ENCODE measurements at places on chromosomes 5 and 9.

DNA sequence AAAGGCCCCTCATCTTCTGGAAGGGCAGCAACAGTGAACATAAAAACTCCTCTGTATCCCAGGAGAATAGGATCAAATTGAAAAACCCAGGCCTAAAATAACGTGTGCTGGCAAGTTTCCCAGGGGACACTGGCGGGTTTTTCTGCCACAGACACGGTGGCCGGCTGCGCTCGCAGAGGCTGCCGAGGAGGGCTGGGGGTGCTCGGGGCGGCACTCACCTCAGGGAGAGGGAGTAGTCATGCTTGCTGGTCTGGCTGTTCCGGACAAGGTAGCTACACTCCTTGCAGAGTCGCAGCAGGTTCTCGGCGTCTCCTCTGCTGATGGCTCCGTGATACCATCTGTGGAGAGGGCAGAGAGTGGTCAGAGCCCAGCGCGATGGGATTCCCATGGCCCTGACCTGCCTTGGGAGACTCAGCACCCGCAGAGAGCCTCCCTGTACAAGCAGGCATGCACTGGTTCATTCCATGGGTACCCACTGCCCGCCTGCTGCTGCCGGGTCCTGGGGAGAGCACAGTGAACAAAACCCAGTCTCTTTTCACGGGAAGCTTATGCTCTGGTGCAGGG is 44.6 kb upstream of the SLC25A51 start:
- DNase-seq: no peak

- no peak for DNase-seq
Measured at GRCh38 chr5:16457451-16457850, 8.1 kb downstream of the ZNF622 start.

- peak; percentile 51 for DNase-seq
Measured at GRCh38 chr9:112097712-112098688, 77.1 kb downstream of the SUSD1 start.

DNA sequence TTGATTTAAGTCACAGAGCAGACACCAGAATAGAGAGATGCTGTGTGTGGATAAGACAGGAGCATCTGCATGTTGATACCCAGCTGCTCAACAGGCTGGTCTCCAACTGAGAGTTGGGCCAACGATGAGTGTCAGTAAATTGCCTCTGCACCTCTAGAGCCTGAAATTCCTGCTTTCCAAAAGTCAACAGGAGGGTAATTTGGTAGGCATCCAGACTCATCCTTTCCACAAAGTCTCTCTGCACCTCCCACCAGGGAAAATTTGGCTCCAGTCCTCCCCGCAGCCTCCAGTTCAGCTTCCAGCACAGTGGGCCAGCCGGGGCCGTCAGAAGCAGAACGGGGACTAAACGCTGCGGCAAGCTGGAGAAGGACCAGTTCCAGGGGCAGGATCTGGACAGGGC is 136.9 kb downstream of the RFK start:
- DNase-seq: no peak

DNA sequence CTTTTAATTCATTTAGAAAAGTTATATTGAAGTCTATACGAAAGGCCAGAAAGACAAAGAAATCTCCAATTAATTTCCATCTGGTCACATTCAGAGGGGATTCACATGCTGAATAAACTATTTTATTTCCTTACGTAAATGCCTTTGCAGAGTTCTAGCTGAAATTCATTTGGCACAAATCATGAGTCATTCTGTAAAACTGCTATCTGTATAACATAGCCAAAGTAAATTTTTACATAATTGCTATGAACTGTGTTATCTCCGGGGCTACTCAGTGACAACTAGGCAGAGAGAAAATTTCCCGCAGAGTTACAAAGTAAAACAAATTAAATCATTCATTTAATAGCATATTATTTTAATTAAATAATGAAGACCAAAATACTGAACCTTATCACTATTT is 463.2 kb upstream of the ADAMTS16 start:
- no peak for DNase-seq

Measured in activated gamma-delta T cell treated with anti-CD3 and anti-CD28 coated beads, Interleukin-2, amount 50 U/mL, for 16 hours (primary cell).